ENCODE measurements at places on chromosomes 6 and 20. TPM values are rescaled to one million over a fixed set of nuclear protein-coding genes. Genes with fewer than 3 reads are reported as not detected.

GNL1 gene
- 75.7 TPM for polyA plus RNA-seq

GRM1 gene
- polyA plus RNA-seq: 0.24 TPM

OR12D3 gene
- polyA plus RNA-seq: not detected

KIF25 gene
- polyA plus RNA-seq: 0.82 TPM

PHACTR2 gene
- 31.8 TPM for polyA plus RNA-seq

ZBTB24 gene
- 15.2 TPM for polyA plus RNA-seq

TRIM40 gene
- 0.07 TPM for polyA plus RNA-seq

ERVFRD-1 gene
- polyA plus RNA-seq: 0.13 TPM

CD83 gene
- polyA plus RNA-seq: 14.8 TPM

GRCh38 chr20:57374931-57375651 is 16.1 kb upstream of the RBM38 start:
- DNase-seq: no peak

DNA sequence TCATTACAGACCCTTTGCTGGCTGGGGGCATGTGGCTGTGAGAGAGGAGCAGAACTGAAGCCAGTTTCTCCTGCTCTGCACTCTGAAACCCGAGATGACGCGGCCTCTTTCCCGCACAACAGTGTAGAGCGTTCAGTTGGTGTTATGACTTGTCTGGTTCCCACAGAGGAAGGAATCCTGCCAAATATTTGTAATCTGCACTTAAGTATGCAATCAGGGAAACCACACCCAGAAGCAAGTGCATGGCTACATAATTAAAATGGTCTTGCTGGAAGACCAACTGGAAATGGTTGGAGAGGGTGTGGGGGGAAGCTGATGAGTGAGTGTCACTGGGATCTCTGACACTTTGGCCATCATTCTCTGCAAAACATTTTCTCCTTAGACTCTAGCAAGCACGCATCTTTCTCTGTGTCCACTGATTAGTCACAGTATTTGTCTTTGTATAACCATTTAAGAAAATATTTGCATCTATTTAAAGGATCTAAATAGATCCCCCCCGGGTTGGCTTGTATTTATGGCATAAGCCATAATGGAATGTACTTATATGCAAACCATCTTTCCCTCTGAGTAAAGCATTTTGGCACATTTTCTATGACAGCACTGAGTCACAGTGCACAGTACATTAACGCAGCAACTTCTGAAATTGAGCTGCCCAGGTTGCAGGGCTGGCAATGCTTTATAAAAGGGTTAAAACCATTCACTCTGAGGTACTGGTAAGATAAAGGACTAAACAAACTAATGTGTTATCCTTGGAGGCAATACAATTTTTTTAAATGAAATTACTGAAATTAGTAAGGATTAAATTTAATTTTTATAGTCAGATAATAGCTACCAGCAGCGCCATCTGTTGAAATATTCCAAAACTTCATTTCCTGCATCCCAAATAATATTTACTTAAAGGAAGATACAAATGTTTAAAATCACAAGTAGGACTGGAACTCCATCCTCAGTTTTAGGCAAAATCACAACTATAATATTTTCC is 76.7 kb downstream of the FOXC1 start:
- no peak for DNase-seq

DNA sequence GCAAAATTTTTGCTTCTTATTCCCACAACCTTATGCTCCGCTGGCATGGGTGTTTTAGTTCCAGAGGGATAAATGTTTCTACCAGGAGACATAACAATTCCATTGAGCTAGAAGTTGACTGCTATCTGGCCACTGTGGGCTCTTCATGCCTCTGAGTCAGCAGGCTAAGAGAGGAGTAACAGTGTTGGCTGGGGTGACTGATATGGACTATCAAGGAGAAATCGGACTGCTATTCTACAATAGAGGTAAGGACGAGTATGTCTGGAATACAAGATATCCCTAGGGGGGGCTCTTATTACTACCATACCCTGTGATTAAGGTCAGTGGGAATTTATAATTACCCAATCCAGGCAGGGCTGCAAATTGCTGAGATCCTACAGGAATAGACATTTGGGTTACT is 26.9 kb downstream of the FBXO30 start:
- DNase-seq: no peak

- DNase-seq: no peak
Measured at GRCh38 chr6:161393839-161394364, 120.0 kb upstream of the AGPAT4 start.

GRCh38 chr6:101605874-101606273 is 212.4 kb downstream of the GRIK2 start:
- DNase-seq: no peak

DNA sequence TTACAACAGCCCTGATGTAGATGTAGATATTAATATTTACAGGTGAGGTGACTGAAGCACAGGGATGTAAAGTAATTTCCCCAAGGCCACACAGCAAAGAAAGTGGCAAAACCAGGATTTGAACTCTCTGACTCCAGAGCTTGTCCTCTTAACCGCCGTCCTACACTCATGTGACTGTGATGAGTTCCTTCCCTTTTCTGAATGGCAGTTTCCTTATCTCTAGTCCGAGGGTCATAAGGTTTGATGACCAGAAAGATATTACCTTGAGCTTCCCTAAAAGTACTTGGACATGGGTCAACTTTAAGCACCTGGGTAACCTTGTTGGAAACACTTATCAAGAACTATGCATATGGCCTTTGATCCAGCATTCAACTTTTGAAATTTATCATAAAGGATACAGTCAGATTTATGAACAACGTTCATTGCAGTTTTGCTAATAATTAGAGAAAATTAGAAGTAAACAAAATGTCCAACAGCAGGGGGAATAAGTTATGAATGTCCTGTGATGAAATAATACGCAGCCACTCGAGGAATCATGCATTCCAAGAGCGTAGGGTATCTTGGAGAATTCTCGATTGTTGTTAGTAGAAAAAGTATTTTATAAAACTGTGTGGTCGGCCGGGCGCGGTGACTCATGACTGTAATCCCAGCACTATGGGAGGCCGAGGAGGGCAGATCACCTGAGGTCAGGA is 2.3 kb upstream of the TLDC2 start:
- DNase-seq: no peak

DNA sequence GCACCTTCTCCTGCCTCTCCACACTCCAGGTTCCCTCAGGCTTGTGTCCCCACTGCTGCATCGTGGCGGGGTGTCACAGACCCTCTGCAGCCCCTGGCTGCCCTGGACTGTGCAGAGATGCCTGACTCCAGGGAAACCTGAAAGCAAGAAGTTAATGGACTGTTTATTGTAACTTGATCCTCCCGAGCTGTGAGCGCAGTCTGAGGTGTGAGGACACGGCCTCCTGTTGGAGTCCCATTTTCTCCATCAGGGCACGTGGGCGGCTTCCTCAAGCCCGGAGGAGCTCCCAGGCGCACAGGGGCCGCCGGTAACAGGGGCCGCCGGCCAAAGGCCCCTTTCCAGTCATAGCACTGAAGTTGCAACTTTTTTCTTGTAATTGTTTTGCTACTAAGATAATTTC is 16.9 kb downstream of the RBM38 start:
- no peak for DNase-seq

DNA sequence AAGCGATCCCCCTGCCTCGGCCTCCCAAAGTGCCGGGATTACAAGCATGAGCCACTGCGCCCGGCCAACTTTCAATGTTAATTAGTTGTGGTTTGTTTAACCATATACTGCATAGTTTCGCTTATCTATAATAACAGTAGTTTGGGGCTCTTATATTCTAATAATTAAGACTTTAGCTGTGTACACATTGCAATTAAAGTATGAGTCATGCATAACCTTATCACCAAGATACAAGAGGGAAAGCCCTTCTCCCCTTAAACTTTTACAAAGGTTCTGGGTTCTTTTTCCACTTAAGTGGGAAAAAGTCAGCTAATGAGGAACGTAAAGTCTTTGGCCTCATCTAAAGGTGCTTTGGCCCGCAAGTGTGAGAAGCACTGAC is 3.2 kb upstream of the MCCD1 start:
- no peak for DNase-seq

DNA sequence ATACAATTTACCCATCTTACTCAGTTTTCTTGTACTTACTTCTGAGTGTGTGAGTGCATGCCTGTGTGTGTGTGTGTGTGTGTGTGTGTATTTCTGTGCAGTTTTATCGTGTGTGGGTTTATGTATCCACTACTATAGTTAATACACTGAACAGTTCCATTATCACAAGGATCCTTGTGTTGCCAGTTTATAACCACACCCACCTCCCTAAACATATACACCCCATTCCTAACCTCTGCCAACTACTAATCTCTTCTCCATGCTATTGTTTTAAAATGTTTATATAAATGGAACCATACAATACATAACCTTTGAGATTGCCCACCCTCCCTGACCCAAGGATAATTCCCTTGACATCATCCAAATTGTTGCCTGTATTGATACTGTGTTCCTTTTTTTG is 18.7 kb downstream of the POFUT1 start:
- DNase-seq: no peak

- no peak for DNase-seq
Measured at GRCh38 chr6:30169658-30170614, 6.6 kb downstream of the TRIM15 start.

- DNase-seq: no peak
Measured at GRCh38 chr6:124968401-124968800, 6.2 kb downstream of the RNF217 start.

- DNase-seq: no peak
Measured at GRCh38 chr6:29567991-29568390, 8.5 kb upstream of the UBD start.

GRCh38 chr20:34708621-34709043 is 4.5 kb downstream of the TP53INP2 start:
- DNase-seq: peak; percentile 18

DNA sequence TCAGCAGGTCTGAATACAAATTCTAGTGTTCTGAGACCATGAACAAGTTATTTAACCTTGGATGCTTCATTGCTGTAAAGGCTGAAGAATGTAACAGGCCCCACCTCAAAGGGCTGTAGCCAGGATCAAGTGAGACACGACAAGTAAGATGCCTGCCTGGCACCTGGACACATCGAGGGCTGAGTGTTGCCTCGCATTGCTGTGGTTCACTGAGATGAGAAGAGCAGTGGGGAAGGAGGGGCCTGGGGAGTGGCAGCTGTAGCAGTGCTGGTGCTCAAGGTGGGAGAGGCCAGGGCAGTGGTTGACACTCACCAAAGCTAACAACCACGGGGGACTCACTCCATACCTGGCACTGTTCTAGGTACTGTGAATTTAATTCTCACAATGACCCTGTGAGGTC is 187.8 kb downstream of the KIF16B start:
- DNase-seq: no peak

DNA sequence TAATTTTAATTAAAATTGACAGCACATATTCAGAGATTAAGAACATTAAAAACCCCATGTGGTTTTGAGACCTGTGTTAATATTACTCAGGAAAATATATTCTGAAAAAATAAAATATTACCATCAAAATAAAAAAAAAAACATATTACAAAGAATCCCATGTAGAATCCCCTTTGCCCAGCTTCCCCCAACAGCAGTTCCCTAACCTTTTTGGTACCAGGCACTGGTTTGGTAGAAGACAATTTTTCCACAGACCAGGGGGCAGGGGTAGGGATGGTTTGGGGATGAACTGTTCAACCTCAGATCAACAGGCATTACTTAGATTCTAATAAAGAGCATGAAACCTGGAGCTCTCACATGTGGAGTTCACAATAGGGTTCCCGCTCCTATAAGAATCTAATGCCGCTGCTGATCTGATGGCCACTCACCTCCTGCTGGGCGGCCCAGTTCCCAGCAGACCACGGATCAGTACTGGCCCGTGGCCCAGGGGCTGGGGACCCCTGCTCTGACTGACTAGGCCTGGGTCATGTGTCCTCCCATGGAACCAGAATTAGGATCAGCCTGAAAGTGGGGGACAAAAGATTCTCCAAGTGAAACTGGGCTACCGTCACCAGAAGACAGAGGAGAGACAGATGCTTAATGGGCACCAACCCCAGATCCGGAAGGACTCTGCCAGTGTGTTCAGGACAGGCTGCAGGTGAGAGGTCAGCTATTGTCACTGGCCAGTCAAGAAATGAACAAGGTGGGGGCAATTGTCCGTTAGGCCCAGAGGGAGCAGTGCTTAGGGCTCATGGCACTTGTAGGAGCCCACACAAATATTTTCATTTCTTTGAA is 235.5 kb downstream of the PREX1 start:
- DNase-seq: no peak

GRCh38 chr20:57663681-57664451 is 43.6 kb upstream of the ZBP1 start:
- no peak for DNase-seq

DNA sequence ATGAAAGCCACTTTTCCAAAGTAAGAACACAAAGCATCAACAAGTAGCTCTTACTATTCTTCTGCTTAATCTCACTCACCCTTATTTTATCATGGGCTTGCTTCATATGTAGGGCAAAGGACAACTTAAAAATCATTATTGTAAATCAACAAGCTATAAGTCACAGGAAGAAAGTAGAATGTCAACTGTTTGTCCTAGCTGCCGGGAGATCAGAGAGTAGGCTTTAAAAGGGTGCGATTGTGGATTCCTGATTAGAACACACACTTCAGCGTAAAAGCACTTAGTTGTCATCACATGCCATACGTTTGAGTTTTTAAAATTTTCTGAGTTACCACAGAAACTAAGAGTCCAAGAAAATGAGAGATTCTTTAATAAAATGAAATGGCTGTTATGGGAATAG is 44.4 kb upstream of the NHSL1 start:
- DNase-seq: no peak

GRCh38 chr6:100246206-100246605 is 218.5 kb downstream of the SIM1 start:
- DNase-seq: no peak

- no peak for DNase-seq
Measured at GRCh38 chr20:16451982-16452381, 121.3 kb downstream of the KIF16B start.

- no peak for DNase-seq
Measured at GRCh38 chr6:87945966-87946365, 101.7 kb upstream of the SPACA1 start.

DNA sequence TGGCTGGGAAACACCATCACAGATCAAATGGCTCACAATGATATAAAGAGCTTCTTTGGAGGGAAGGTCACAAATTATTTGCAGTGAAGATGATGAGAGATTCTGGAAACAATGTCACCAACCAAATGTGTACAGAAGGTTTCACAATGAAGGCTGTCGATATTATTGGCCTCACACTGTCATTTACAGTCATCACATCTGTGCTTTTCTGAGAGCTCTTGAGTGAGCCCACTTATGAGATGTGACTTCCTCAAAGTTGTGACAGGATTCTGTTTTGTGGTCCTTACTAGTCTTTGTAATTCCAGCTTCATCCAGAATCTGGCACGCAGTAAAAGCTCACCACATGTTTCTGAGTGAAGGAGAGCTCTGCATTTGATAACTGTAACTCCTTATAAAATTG is 133.6 kb downstream of the LMBRD1 start:
- DNase-seq: no peak

GRCh38 chr6:15880262-15880973 is 217.6 kb upstream of the DTNBP1 start:
- DNase-seq: no peak

GRCh38 chr6:81892891-81893290 is 140.4 kb upstream of the TENT5A start:
- DNase-seq: no peak

- DNase-seq: no peak
Measured at GRCh38 chr20:62928246-62928939, 2.1 kb upstream of the DIDO1 start.

- DNase-seq: no peak
Measured at GRCh38 chr20:12573442-12573841, 435.3 kb upstream of the SPTLC3 start.
